GM12891 (cell line): ENCODE measurements at places on chromosomes 12 and 14.
A peak's percentile ranks its signal among the peaks of the same experiment; 100 is the strongest.

DNA sequence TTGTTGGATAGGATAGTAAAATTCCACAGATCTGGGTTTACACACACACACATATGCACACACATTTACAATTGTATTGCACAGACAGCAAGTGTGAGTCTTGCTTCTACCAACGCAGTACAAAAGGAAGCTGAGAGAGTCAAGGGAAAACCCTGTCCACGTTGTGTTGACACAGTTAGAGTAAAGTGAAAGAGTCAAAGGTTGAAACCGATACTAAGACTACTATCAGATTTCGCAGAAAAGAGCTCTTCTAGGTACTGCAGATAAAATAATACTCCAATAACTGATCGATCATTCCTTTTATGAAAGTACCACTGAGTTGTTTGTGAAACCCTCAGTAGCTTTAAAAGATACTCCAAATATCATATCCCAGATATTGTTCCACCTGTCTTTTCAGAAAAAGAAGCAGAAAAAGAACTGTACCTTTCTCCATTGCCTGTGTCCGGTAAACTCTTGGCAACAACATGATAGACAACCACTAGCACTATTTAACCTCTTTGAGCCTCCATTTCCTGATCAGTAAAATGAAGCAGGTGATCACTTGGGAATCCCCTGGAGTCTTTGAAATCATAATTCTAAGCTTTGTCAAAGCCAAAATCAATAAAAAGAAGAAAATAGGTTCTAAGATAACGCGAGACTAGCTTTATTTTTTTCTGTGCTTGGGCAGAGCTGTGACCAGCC, 224.6 kb upstream of the FOXN3 start:
- peak; percentile 26 for DNase-seq

GRCh38 chr14:67943947-67944346, 124.4 kb downstream of the RAD51B start:
- DNase-seq: peak; percentile 15

DNA sequence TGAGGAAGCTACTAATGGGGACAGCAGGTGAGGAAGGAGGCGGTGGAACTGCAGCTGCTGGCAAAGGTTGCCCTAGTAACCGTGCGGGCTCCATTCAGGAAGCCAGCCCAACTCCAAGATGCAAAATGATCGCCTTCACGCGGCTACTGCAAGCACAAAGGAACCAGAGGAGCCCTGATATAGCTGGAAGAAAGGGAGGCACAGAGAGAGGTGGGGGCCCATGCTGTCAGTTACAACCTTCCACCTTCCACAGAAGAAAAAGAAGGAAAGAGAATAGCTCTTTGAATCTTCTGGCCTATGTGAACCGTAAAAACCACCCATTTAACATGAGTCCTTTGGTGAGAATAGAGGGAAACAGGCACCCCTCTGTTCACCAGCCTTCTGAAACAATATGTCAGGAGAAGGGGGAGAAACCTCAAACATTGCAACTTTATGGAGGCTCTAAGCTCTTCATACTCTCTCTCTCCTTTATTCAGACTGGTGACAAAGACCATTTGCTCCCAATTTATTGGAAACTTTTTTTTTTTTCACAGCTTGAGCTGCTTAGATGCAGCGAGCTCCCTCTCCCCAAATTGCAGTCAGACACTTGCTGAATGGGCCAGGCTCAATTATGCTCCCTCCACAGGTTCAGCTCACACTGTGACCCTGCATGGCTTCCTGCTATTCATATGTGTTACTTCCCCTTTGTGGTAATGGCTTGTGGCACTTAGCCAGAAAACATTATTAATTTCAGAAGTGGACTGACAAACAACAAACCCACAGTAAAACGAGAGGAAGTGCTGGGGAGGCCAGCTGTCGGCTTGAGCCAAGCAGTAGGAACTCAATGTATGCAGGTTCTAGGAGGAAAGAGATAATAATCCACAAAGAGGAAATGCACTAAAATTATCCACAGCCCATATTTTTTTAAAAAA, 6.2 kb downstream of the DUSP6 start:
- DNase-seq: peak; percentile 46

DNA sequence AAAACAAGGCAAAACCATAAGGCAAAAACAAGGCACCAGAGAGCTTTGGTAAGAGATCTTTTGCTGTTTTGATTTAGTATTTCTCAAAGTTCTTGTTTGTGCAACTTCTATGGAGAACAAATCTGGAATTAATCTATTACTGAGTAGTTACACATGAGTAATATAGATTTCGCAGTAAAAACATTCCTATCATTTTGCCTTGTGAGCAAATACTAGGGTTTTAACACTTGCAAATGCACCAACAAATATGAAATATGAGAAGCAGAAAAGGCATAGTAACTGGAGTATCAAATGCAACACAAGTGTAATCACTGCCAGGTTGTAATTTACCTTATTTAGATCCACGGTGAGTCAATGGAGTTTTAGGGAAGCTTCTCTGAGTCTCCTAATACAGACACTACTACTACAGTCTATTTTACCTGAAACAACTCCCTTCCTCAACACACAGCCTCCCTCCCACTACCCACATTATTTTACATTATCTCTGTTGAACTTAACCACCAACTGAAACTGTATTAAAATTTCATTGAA, 324.1 kb downstream of the FLRT2 start:
- no peak for DNase-seq

- DNase-seq: no peak
These were observed 926 bp downstream of the HRK start for GRCh38 chr12:116880213-116880816.

GRCh38 chr12:619346-619745, 43.9 kb downstream of the NINJ2 start:
- no peak for DNase-seq

DNA sequence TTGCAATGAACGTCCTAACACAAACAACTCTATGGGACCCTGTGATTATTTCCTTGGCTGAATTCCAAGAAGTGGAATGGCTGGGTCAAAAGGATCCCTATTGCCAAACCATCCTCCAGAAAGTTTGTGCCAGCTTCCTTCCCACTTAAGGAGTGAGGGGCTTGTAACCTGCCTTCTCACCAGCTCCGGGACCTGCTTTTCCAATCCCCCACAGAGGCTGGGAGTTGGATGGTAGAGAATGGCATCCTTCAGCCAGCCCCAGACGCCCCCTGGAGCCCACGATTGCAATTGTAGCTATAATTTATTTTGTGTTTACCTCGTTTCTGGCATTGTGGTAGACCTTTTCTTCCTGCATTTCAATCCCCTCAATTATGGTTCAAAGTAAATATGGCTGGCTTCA, 9.7 kb upstream of the ZDHHC22 start:
- DNase-seq: peak; percentile 37

GRCh38 chr14:59679872-59680271, 103.3 kb upstream of the CCDC175 start:
- DNase-seq: no peak

GRCh38 chr12:132787877-132788276, 26.2 kb upstream of the ANKLE2 start:
- no peak for DNase-seq

DNA sequence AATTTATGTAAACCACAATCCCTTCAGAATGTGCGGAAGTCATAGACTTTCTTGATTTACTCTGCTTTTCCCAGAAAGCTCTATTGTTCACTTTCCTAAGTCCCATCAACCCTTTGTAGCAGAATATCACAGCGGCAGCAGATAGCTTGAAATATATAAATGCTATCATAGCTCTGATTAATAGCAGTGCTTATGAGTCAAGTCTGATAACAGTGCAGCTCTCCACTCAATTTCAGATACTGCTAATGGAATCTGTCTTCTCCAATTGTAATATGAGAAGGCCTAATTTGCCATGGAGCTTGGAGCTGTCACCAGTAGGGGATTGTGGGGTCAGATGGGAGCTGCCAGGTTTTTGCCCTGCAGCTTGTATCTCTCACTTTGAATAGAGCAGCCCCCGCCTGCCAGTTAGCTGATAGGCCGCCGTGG, 10.9 kb downstream of the TMEM260 start:
- no peak for DNase-seq

DNA sequence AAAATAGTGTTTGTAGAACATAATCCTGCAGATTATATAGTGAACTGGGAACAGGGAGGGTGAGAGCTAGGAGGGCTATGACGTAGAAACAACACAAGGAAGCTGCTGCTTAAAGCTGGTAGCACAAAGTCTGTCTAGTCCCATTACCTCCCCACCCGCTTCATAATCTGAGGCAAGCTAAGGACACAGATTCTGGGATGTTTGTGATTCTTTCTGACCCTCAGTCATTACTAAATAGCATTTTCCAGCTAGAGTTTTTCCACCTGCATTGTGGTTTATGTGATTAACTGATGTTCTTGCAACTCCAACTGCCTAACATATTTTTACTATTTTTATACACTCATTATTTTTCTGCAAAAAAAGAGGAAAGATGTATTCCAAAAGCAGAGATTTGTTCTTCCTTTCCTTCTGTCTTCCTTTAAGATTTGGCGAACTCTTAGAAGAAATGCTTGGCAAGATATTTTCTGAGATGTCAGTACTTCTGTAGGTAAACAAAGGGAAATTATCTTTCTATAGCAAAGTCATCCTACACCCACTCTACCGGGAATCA, 293.2 kb upstream of the FAR2 start:
- DNase-seq: no peak

GRCh38 chr14:36069535-36069900, 107.0 kb downstream of the PTCSC3 start:
- peak; percentile 34 for DNase-seq

GRCh38 chr14:30214014-30214413, 286.4 kb upstream of the PRKD1 start:
- no peak for DNase-seq

DNA sequence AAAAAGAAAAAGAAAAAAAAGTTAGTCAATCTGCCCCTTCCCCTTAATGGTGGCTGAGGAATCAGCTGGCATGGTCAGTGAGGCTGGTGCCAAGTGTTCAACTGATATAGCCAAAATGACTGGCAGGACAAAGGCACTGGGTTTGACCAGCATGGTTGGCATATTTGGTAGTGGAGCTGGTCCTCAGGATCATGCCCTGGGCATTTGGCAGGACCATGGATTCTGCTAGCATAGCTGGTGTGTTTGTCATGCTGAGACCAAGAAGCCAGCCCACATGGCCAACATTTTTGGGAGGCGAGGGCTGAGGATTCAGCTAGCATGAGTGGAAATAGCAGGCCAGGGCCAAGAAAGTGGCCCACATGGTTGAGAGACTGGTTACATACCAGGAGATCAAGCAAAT, 136.5 kb downstream of the FBXL14 start:
- no peak for DNase-seq

DNA sequence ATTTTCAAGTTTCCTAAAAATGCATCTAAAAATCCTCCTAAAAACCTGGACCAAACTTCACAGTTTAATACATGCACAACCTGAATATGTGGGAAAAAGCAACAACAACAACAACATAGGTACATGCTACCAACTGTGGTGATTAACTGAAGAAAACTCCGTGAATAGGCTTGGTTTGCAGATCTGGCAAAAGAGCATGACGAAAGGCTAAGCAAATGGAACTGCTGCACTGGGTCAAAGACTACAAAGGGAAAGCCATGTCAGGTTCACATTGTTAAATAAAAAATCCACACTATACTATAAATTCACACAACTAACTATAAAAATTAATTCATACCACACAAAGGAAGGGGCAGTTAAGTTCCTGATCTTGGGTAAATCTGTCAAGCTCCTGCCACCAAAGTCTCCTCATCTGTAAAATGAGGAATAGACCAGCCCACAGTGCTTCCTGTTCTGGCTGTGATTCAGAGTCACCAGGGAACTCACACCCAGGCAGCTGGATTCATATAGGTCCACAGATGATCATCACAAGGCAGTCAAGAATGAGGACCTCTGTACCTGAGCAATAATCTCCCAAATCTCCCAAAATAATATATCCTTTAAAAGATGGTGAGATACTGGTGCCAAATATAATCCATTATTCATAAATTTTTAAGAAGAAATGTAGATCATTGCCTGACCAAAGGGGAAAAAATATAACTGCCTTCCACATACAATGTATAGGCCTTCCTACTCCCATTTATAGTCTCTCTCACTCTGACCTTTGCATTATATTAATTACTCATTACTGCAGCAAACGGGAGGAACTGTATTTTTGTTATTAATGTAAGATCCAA, 7.0 kb downstream of the CORO1C start:
- no peak for DNase-seq

DNA sequence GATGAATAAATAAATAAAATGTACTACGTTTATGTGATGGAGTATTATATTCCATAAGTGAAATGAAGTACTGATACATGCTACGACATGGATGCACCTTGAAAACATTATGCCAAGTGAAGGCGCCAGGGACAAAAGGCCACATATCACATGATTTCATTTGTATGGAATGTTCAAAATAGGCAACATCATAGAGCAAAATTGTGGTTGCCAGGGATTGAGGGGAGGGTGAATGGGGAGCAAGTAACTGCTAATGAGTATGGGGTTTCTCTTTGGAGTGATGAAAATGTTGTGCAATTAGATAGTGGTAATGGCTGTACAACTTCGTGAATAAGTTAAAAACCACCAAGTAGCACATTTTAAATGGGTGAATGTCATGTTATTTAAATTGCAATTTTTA, 132.8 kb downstream of the SLC38A4 start:
- DNase-seq: no peak

DNA sequence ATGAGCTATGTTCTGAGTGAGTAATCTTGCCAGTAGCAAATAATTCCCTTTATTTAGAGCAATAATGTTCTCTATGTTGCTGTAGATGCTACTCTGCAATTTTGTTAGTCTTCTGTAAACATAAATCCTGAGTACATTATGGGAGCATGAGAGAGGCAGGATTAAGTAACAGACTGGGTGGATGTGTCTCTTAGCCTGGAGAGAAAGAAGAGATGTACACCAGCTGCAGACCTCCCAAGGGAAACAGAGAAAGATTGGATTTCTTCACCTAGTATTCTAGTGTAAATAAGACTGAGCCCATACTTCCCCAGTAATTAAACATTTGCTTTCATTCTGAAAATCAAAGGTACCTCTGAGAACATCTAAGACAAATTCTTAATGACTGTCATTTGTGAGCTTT, 564.0 kb downstream of the TRHDE start:
- DNase-seq: no peak

DNA sequence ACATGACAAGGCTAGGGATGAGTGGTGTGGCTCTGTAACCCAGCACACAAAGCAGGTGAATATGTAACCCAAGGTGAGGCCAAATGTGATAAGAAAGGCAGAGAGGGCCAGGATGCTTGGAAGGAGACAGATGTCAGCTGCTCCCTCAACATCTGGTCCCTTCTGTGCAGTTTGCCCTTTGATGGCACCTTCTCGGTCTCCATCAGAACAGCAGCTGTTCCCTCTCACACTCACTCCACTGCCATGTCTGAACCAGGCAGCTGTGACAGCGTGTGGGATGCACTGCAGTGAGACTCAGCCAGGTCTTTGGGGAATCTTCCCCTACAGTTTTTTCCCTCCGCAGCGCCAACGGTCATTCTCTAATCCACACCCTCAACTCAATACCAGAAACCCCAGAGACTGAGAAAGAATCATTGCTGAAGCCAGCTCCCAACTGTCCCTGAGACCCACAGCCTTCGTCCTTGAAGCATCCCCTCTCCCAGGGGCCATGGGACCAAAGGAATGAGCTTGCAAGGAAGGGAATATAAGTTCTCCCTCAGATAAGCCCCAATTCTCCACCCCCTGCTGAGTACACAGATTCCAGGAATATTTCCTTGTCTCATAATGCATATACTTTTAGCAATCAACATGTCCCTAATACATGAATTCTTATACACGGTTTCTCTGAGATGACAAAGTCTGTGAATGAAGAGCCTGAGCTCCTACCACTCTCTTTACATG, 230.0 kb downstream of the GLT1D1 start:
- DNase-seq: no peak
